ENCODE measurements at places on chromosomes 2 and 18.

- DNase-seq = no peak
Measured at GRCh38 chr2:49240608-49241007, 86.3 kb upstream of the FSHR start.

GRCh38 chr2:2027271-2027670 lies 283.0 kb upstream of the PXDN start:
- DNase-seq = no peak

GRCh38 chr18:59380706-59381105 lies 21.6 kb upstream of the LMAN1 start:
- DNase-seq = no peak

DNA sequence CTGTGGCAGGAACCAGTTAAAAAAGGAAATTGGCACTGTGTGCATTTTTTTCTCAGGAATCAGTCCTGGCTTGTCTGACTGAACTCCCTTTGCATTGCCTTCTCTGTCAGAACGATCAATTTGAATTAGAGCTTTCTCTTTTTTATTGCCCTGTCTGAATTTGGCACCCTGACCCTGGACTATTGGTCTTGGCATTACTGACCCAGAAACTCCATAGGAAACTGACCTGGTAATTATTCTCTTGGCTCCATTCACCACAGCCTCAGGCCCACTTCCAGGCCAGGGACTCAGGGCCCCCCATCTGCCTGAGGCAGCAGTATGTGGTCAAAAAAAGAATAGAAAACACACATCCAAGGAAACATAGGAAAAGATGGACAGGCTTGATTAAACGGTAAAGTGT lies 32.0 kb upstream of the CCDC88A start:
- DNase-seq = no peak

GRCh38 chr2:44578471-44579093 lies 216.8 kb downstream of the CAMKMT start:
- peak; percentile 19 for DNase-seq

GRCh38 chr2:207394812-207395534 lies 134.8 kb upstream of the CREB1 start:
- DNase-seq = no peak

GRCh38 chr2:3769766-3770165 lies 66.4 kb downstream of the DCDC2C start:
- no peak for DNase-seq

All from GM12864 (cell line).